ENCODE measurements at places on chromosomes 2 and 18.

GRCh38 chr2:223027442-223027841 is 24.5 kb upstream of the KCNE4 start:
- DNase-seq, result no peak

- no peak for DNase-seq
These were observed 7.8 kb downstream of the FOSL2 start for GRCh38 chr2:28400419-28400818.

DNA sequence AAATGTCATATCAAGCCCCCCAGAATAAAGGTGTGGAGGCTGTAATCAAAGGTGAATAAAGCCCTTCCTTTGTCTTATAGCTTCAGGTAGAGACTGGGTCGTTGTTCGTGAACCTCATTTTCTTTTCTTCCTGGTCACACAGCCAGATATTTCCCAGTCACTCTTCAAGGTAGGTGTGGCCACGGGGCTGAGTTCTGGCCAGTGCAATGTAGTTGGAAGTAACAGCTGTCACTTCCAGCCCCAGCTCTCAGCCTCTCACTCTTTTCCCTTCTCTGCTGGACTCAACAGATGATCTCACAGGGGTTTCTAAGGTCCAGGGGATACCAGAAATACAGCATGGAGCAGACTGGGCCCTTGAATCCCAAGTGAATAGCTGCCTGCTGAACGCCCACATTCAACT is 15.8 kb upstream of the TRPM8 start:
- no peak for DNase-seq

- DNase-seq, result no peak
These were observed 72.6 kb downstream of the CTAGE1 start for GRCh38 chr18:22344908-22345670.

GRCh38 chr2:237529452-237530402 is 36.6 kb upstream of the PRLH start:
- DNase-seq, result no peak

Measured in activated T-cell treated with anti-CD3 and anti-CD28 coated beads, Interleukin-2, amount 50 U/mL, for 4 hours (primary cell).